ENCODE measurements at places on chromosomes 11 and 22. TPM values are rescaled to one million over a fixed set of nuclear protein-coding genes. Genes with fewer than 3 reads are reported as not detected.

NXPE4 gene
- not detected for total RNA-seq

DNA sequence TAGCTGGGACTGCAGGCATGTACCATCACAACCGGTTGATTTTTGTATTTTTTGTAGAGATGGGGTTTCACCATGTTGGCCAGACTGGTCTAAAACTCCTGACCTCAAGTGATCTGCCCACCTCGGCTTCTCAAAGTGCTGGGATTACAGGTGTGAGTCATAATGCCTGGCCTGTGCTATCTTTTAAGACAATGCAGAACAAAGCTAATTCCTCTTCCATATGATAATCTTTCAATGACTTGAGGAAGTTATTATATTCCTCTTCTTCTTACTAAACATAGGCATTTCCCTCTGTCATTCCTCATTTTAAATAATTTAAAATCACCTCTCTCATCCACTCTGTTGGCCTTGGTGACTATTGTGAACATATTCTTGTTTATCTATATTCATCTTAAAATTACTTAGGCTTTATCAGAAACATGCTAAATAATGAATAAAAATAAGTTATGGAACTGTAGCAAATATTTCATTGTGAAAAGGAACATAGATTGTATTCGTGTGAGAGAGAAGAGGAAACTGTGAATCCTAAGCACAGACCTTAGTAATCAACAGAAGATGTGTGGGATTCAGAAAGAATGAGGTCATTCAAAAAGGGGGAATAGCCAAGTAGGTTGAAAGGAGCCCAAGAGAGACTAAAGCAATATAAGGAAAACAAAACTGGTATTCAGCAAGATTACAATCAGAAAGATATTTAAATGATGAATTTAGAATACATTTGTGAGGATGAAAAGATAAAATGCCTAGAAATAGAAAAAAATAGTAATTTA lies 269.4 kb downstream of the TTC28 start:
- DNase-seq = no peak

- no peak for DNase-seq
Measured at GRCh38 chr22:22817468-22818201, 70.0 kb upstream of the IGLL5 start.

DNA sequence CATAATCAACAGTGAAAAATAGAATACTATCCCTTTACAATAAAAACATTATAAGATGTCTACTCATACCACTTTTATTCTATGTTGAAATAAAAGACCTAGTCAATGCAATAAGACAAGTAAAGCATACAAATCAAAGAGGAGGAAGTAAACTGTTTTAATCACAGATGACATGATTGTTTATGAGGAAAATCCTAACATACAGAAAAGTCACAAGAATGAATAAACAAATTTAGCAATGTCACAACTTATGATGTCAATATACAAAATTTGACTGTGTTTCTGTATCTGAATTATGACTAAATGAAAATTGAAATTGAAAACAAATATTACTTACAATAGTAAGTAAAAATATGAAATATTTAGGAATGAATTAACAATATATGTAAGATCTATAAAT lies 221.9 kb upstream of the GRIA4 start:
- DNase-seq = no peak

GRCh38 chr11:10858439-10859325 lies 829 bp upstream of the ZBED5 start:
- DNase-seq = peak; percentile 66

NLRP10 gene
- not detected for total RNA-seq

SHANK2 gene
- total RNA-seq = 10.7 TPM

TRIM22 gene
- 125 TPM for total RNA-seq

DNA sequence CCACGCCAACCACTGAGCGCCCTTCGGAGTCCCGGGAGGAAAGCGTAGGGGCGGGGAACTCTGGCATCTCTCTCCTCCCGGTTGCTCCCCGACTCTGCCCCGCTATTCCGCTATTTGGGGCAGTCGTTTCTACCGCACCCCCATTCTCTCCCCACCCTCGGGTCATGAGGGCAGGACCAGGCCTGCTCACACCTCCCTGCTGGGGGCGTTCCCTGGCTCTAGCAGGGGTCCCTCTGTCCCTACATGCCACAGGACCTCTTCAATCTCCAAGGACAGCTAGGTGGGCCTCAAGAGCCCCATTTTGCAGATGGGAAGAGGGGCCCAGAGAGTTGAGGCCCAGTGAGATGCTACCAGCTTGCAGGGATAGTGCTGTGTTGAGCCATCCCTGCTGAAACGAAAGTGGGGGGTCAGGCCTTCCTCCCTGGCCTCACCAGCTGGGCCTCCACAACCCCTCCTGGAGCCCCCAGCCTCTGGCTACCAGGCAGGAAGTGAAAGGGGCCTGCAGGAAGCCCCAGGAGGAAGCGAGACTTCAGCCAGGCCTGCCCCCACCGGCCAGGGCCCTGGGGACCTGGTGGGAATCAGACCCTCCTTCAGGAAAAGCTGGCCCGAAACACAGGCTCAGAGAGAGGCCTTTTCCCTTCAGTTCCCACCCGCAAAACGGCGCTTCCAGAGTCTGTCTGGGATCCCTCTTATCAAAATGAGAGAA lies 5.5 kb upstream of the SHISA8 start:
- no peak for DNase-seq

- DNase-seq = no peak
Measured at GRCh38 chr11:67656278-67656922, 5.9 kb upstream of the ACY3 start.

OR52E4 gene
- not detected for total RNA-seq

MS4A3 gene
- not detected for total RNA-seq

DNA sequence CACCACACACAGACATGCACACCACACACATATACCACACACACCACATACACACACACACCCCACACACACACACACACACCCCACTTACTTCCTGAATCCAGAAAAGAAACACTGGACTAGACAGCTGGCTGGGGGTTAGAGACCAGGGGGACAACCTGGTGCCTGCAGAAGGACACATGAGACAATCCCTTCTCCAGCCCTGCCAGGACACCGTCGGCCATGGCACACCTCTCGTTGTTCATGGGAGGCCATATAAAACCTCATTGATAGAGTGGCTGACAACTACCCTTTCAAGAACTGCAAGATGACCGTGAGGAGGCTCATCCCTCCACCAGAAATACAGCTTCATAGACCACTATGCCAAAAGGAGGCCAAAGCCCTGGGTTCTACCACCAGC lies 54.3 kb downstream of the IGSF9B start:
- DNase-seq = no peak

E2F8 gene
- total RNA-seq = 8.8 TPM

GRCh38 chr11:132336781-132337535 lies 966.5 kb downstream of the NTM start:
- no peak for DNase-seq

DNA sequence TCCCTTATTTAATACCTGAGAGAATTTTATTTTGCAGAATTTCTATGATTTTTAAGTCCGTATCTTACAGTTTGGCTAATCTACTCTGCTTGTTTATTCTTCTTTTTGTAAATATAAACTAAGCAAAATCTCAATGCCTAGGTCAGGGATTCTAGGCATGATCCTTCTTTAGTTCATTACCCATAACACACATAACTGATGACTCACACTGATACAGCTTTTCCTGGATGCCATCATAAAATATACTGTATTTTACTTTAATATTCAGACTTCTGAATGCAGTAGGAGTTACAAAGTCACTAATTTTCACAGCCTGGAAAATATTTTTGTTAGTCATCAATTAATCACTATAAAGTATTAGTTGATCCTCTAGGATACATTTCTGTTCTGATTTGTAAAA lies 898.2 kb upstream of the RAG2 start:
- DNase-seq = no peak

CSNK2A3 gene
- total RNA-seq = 0.53 TPM

DNA sequence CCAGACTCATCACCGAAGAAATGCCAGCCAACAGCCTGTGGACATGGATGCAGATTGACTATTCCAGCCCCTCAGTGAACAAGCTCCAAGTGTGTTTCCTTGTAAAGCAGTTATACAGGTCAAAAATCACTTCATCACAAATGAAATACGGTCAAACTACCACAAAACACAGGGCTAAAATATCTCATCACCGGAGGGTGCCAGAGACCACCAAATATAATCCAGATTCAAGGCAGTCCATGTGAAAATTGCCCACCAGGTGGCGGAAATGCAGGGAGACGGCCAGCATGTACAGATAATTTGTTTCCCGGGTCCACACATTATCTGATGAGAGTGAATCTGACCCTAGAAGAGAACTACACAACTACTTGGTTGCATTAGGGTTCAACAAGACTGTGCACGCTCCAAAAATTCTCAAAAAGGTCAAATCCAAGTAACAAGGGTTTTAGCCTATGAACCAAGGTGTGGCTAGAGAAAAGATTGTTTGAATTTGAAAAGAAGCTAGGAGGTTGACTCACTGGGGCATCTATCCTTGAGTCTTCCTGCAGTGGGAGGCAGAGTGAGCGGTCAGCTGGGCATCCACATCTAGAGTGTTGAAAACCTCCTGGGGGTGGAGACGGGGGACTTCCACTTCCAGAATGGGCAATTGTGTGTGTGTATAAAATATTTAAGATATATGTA lies 71.7 kb downstream of the IGLL5 start:
- DNase-seq = peak; percentile 81

FAM83F gene
- not detected for total RNA-seq

C1QTNF4 gene
- 0.39 TPM for total RNA-seq

- no peak for DNase-seq
Measured at GRCh38 chr11:18650353-18650752, 16.2 kb upstream of the SPTY2D1 start.

- no peak for DNase-seq
Measured at GRCh38 chr11:108947654-108948570, 283.0 kb downstream of the DDX10 start.

DNA sequence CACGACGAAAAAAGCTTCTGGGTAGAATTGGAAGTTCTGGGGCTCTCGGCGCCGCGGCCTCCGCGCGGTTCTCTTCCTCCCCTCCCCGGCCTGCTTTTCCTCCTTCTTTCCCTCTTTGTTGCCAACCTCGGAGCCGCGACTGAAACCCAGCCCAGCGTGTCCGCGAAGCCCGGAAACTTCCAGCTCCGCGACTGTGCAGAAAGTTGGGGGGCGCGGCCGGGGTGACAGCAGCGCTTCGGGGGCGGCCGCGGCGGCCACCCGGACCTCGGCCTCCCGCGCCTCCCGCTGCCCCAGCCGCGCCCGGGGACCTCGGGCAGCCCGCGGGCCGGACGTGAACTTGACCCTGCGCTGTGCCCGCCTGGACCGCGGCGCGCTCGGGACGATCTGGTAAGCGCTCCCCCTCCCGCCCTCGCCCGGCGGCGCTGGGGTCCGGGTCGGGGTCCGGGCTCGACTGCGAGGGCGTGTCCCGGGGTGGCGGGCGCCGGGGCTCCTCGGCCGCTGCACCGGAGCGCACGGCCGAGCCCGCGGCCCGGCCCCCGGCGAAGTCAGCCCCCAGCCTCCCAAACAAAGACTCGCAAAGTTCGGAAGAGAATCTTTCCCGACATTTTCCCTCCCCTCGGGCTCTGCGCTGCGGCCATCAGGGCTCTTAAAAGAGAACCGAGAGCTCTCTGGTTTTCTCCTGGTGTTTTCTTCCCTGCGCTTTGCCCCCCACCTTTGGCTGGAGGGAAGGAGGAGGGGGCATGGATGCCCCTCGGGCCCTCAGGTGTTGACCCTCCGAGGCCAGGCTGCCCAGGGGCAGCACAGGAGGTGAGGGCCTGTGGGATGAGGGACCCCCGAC lies 67.9 kb upstream of the WNT7B start:
- peak; percentile 38 for DNase-seq

- no peak for DNase-seq
Measured at GRCh38 chr11:68468217-68468828, 7.8 kb downstream of the PPP6R3 start.

Measured in SJSA1 (cell line).